ENCODE measurements at places on chromosomes 7 and 10.

DNA sequence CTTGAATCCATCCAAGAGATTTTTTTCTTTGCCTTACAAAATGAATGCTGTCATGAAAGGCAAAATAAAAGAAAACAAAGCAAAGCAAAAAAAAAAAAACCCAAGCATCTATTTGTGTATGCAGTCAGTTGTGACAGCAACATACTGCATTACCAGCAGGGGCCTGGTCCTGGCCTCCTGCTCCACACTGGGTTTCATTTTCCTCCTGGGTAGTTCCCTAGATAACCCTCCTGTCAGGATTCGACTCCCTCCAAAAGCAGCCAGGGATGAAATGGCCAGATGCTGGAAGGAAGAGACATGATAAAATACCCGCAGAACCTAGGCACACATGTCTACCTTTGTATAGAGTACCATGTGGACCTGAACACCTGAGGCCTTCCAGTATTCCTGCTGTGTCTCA, 148.6 kb downstream of the NRCAM start:
- no peak for DNase-seq

GRCh38 chr7:85010306-85010705, 176.6 kb downstream of the SEMA3D start:
- DNase-seq: no peak

- no peak for DNase-seq
These were observed 63.6 kb upstream of the TRIM24 start for GRCh38 chr7:138396251-138397070.

GRCh38 chr10:109633846-109634245, 289.5 kb downstream of the XPNPEP1 start:
- no peak for DNase-seq

- no peak for DNase-seq
These were observed 461.1 kb upstream of the NRP1 start for GRCh38 chr10:33795529-33795928.
